SJSA1 (cell line): ENCODE measurements at places on chromosomes 4 and X. TPM values are rescaled to one million over a fixed set of nuclear protein-coding genes. Genes with fewer than 3 reads are reported as not detected.

The GJB1 gene
- not detected in 2 replicates for total RNA-seq

The UCHL1 gene
- total RNA-seq = 32.8 and 37.7 TPM in 2 replicates

The FAT4 gene
- total RNA-seq = 37.1 and 54.4 TPM in 2 replicates

The EGF gene
- 9.6 and 28.0 TPM in 2 replicates for total RNA-seq

The CTAG1B gene
- total RNA-seq = not detected in 2 replicates

The PPP1R3F gene
- total RNA-seq = 6.5 and 6.8 TPM in 2 replicates

The ABCG2 gene
- total RNA-seq = 11.9 and 14.5 TPM in 2 replicates

The PNMA6A gene
- total RNA-seq = not detected in 2 replicates
